ENCODE measurements at places on chromosomes 13 and 19.

DNA sequence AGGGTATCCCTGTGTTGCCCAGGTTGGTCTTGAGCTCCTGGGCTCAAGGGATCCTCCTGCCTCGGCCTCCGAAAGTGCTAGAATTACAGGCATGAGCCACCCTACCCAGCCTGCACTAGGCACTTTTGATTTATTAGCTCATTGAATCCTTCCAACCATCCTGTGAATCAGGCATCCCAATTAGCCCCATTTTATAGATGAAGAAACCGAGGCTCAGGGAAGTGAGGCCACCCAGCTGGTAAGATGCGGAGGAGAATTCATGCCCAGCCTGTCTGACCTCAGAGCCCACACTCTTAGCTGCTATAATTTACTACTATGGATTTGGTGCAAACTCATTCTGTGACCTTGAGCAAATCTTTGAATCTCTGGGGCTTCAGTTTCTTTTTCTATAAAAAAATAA lies 17.8 kb upstream of the CACNG8 start:
- no peak for DNase-seq

GRCh38 chr13:102035969-102036368 lies 365.9 kb downstream of the FGF14 start:
- DNase-seq = no peak

DNA sequence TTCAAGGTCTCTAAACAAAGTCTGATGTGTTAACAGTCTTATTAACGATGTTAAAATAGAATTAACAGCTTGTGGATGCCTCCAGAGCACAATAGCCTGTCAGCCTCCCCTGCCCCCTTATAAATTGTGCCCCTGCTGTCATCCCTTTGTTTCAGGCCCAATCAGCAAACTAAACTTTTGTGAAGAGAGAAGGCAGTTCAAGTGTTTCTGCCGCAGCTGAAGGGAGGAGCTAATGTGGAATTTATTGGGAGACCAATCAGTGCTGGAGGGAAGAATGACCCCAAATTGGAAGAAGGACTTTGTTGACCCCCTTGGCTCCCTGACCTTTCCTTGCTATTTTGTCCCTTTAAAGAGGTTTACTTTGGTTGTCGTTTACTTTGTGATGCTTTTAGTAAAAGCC lies 160.5 kb downstream of the TM9SF2 start:
- no peak for DNase-seq

DNA sequence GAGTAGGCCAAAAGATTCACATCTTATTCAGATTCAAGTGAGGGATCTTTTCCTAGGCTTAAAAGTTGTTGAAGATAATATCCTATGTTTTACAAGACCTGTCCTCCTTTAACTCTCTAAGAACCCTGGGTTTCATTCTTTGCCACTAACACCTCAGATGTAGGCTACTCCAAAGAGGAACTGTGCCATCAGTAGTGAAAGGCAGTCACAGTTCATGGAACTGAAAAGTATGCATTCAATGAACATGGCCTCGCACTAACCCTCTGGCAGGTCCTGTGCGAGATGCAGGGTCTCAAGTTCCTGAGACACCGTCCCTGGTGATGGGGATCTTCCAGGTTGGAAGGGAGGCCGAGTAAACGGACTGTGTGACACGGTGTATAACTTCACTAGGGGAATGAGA lies 4.3 kb downstream of the LGALS14 start:
- no peak for DNase-seq

GRCh38 chr13:80399340-80400163 lies 58.6 kb upstream of the SPRY2 start:
- DNase-seq = no peak

GRCh38 chr19:48618916-48619691 lies at the start of the genes RPL18 and SPHK2:
Gene RPL18, minus strand, starts transcription at chr19:48619178. Its CDS starts 35 bp downstream, at chr19:48619143.
Gene SPHK2, plus strand, starts transcription at chr19:48619506. Its CDS starts 1,009 bp downstream, at chr19:48620515.
- peak; percentile 99 for DNase-seq

DNA sequence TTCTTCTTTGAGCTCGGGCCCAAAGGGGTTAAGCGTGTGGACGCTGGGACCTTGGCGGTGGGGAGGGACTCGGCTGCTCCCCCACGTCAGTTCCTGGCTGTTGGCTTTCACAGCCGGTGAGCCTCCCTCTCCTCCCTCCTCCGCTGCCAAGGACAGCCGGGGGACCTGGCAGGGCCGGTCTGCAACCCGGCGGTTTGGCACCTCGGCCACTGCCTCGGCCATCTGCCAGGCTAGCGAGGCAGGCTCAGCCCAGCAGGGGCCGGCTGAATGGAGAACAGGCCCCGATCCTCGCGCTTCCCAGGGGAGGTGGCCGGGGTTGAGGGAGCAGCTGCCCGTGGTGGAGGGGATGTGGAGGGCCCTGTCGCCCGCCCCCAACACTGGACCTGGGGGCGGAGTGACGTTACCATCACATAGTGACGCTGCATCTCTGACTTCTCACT lies 5.0 kb downstream of the TLE5 start:
- no peak for DNase-seq

DNA sequence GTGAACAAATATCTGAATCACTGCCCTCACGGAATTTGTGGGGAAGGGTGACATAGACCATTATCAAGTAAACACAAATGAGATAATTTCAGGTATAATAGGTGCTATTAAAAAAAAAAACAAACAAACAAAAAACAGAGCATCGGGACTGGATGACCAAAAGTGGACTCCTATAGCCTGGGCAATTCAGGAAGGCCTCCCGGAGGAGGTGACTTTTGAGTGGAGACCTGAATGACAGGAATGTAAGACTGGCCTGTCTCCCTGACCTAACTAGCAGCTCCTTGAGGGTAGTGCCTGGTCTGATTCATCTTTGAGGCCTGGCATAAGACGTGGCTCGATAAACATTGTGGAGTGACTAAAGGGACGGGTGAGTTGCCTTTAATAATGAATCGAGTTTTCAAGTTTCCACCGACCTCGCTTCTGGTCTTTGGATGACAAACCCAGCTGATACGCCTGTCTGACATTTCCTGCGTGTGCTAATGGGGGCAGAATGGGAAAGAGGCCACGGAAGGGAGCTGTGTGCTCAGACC lies 6.8 kb downstream of the KLK10 start:
- peak; percentile 52 for DNase-seq

Measured in RKO (cell line).